ENCODE measurements at places on chromosomes 6 and 20.

GRCh38 chr20:42430598-42430997 lies 759.1 kb downstream of the PTPRT start:
- no peak for DNase-seq

DNA sequence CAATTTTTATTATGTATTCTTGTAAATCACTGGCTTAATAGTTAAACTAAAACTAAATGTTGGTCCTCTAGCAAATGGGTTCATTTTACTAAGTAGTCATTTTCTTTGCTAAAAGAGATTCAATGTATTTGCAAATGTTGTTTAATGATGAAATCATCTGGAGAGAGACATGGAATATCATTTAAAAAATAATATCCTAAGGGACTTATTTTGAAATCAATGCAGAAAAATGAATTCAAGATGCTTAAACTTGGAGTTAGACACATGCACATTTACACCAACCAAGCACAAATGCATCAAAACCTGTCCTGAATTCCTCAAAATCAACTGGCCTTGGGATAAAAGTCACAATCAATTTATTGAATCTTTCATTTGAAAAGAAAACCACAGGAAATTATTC lies 165.0 kb upstream of the RNF217 start:
- no peak for DNase-seq

GRCh38 chr6:41584668-41585205 lies 38.6 kb downstream of the FOXP4 start:
- no peak for DNase-seq

- no peak for DNase-seq
Observed at GRCh38 chr20:56706867-56707360, 77.8 kb downstream of the TFAP2C start.

- DNase-seq, result no peak
Observed at GRCh38 chr6:7106215-7106751, 1.5 kb upstream of the RREB1 start.

GRCh38 chr6:53095716-53096115 lies 30.5 kb downstream of the FBXO9 start:
- no peak for DNase-seq

DNA sequence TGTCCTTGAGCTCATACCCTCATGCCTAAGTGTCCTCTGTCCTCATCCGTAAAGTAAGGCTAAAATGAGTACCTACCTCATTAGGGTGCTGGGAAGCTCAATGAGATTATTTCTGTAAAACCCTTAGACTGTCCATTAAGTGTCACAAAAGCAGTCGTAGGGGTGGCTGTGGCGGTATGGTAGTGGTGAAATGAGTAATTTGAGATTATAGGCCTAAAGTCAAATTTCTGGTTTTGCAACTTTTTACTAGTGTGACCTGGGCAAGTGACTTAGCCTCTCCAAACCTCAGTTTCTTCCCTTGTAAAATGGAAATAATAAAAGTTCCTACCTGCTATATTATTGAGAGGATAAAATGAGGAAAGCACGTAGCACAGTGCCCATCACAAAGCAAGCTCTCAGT lies 148.2 kb upstream of the AKAP12 start:
- DNase-seq, result no peak

- DNase-seq, result no peak
Observed at GRCh38 chr6:37971711-37972390, 152.3 kb downstream of the ZFAND3 start.

DNA sequence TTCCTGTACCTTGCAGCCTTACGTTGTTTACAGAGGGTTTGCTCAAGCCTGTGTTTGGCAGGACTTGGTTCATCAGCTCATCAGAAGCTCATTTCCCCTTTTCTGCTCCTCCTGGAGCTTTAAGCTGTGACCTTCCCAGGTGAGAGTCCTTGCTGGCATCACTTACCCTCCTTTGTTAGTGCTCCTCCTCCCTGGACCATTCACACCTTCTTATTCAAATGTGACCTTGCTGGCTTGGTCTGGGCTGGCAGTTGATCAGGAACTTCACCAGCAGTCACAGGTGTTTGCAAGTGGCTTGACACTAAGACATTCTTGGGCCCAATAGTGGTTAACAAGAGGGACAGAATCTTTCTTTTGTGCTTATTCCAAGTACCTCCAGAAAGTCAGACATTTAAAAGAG lies 148.8 kb downstream of the C6orf58 start:
- no peak for DNase-seq

DNA sequence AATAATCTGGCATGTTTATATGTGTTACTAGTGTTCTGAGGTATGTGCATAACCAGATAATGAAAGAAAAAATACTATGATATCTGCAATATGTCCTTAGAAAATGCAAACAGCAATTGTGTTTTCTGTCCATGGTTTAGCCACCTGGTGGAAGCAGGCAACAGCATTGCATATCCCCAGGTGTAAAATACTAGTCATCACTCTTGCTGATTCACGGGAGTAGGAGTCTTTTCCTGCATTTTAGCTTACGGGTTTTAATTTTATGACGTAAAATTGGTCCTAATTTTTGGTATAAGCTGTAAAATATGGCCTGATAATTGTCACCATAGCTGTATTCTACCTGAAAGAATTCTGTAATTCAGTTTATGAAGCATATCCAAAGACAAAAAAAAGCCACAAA lies 2.5 kb downstream of the RNF182 start:
- no peak for DNase-seq

GRCh38 chr6:13698715-13699114 lies 12.9 kb downstream of the RANBP9 start:
- no peak for DNase-seq

- DNase-seq, result no peak
Observed at GRCh38 chr6:68758559-68758958, 123.5 kb downstream of the ADGRB3 start.

GRCh38 chr6:108263371-108263770 lies 2.5 kb upstream of the SNX3 start:
- no peak for DNase-seq

DNA sequence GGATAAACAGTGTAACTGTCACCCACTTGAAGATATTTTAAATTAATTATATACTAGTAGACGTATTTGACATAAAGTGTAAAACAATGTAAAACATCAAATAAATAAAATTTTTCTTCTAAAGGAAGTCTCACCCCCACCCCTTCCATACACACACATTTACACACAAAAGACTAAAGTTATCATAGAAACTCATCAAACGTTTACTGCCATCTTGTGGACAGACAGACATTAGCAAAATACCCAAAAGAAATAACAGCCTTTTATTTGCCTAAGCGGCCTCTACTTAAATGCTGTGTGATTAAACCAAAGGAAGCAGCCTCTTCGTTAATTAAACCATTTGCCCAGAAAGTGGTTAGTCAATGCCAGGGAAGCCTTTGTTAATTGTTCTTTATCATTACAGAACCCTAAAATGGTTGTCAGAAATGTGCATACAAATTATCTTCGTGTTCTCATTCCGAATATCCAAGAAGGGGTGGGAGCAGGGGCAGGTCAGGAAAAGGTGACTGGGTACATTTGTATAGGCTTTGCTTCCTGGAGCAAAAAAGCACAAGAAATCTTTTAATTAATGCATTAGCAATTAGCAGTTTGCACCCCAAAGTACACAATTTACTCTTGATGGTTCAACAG lies 176.2 kb upstream of the SASH1 start:
- DNase-seq, result no peak

GRCh38 chr20:16363506-16364319 lies 209.5 kb downstream of the KIF16B start:
- no peak for DNase-seq

DNA sequence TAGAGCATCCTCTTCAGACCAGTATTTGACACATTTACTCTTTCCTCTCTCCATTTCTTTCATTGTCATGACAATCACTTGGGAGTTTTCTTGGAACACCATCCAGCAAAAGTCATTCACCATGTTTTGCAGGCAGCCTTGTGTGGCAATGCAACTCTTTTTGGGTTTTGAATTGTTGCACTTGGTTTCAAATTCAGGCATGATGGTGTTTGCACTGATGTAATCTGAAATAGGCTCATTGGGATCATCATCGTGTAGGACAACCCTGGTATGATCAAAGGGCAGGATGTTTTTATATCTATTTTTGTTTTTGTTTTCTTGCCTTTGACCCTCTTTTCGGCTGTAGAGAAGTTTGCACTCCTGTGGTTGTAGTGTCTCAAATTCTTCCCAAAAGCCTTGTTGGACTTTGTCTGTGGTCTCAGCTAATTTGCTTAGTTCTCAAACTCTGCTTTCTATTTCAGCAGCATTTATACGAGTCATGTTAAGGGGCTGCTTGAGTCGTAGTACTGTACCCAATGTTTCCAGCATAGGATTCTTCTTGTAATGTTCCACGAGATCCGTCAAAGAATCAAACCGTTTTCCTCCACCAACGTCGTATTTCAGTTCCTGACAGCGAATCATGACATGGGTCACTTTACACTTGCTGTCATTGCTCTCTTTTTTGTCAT lies 160.8 kb upstream of the TNFAIP3 start:
- no peak for DNase-seq

DNA sequence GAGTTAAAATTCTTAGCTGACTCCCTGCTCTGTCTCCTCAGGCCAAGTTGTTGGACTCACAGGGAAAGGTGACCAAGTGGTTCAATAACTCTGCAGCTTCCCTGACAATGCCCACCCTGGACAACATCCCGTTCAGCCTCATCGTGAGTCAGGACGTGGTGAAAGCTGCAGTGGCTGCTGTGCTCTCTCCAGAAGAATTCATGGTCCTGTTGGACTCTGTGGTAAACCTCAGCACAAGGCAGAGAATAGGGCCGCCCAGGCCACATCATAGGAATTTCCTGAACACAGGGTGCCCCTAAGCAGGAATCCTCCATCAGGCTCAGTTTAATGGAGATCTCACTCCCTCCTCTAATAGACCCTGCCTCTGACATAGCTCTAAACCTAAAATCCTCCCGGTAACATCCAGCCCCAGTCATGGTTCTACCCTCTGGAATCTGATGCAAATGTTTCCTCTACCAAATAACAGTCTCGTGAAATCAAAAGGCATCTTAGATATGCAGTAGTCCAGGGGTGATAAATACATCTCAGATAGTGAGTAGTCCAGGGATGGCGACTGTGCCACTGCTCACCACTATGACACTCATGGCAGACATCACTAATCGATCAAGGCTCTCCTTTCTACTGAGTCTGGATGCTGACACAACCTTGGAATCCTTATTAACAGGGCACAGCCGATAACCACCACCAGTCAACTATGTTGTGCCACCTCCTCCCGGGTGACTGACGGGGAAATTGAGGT lies 18.3 kb downstream of the BPIFB1 start:
- no peak for DNase-seq

- DNase-seq, result no peak
Observed at GRCh38 chr6:1322696-1323219, 10.9 kb downstream of the FOXQ1 start.

GRCh38 chr6:44676826-44677433 lies 289.4 kb downstream of the CDC5L start:
- DNase-seq, result no peak

DNA sequence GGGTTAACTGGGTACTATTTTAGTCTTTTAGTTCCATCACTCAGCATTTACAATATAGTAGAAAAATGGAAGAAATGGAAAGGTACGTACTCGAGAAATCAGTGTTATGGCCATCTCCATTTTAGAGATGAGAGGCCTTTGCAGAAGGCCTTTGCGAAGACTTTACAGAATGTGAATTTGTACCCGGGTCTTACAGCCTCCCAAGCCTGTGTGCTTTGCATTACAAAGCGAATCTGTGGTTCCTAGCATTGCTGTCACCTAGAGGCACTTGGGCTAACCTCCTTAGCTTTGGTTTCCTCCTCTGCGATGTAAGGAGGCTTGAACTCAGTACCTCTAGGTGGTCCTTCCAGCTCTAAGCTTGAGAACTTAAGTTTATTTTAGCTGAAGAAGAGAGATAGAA lies 10.9 kb downstream of the VAPB start:
- DNase-seq, result no peak

- DNase-seq, result no peak
Observed at GRCh38 chr20:10113746-10114145, 79.0 kb downstream of the ANKEF1 start.

GRCh38 chr6:82040405-82041221 lies 206.9 kb downstream of the IBTK start:
- no peak for DNase-seq

DNA sequence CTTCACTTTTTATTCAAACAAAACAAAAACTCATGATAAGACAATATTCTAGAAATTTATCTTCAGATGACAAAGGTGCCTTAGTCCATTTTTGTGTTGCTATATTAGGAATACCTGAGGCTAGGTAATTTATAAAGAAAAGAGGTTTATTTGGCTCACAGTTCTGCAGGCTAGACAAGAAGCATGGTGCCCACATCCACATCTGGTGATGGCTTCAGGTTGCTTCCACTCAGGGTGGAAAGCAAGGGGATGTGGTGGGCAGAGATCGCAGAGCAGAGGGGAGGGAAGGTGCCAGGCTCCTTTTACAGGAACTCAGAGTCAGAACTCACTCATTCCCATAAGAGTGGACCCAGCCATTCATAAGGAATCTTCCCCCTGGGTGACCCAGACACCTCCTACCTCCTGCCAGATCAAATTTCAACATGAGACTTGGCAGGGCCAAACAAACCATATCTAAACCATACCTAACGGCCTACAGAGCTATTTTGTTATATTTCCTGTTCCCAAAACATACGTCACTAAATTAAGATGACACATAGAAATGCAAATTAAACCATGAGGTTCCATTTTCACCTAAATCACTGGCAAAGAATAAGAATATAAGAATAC lies 26.4 kb downstream of the ABHD12 start:
- no peak for DNase-seq

DNA sequence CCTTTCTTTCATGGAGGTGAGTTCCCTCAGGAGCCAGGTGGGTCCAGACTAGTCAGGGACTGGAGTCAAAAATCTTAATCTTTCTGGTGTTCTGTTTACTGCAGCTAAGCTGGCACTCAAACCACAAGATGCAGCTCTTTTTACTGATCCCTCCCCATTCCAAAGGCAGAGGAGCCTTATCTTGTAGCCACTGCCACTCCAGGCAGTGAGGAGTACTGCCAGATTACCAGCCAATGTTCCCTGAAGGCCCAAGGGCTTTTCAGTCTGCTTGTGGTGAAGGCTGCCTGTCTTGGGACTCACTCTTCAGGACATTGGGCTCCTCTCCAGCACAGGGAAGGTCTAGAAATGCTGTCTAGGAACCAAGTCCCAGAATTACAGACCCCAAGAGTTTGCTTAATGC lies 490.4 kb upstream of the ADGRB3 start:
- no peak for DNase-seq

GRCh38 chr6:16730738-16731477 lies 30.4 kb downstream of the ATXN1 start:
- DNase-seq, result no peak
